ENCODE measurements at places on chromosomes 16 and 17. TPM values are rescaled to one million over a fixed set of nuclear protein-coding genes. Genes with fewer than 3 reads are reported as not detected.

GNAO1 gene
- 250 TPM for total RNA-seq

HOXB13 gene
- 0.20 TPM for total RNA-seq

TBC1D3G gene
- total RNA-seq: not detected

TRIM65 gene
- total RNA-seq: 24.3 TPM
